ENCODE measurements at places on chromosomes 4 and X. TPM values are rescaled to one million over a fixed set of nuclear protein-coding genes. Genes with fewer than 3 reads are reported as not detected.
A peak's percentile ranks its signal among the peaks of the same experiment; 100 is the strongest.

GRCh38 chrX:108130889-108131288 lies 39.3 kb downstream of the ATG4A start:
- no peaks in the 10 kb centered on the region for H3K4me1 ChIP-seq
- no peaks in the 10 kb centered on the region for H3K36me3 ChIP-seq
- no peaks in the 10 kb centered on the region for H3K27me3 ChIP-seq
- no peak overlapping the region for H3K27ac ChIP-seq
- no peak overlapping the region for H3K4me3 ChIP-seq

DNA sequence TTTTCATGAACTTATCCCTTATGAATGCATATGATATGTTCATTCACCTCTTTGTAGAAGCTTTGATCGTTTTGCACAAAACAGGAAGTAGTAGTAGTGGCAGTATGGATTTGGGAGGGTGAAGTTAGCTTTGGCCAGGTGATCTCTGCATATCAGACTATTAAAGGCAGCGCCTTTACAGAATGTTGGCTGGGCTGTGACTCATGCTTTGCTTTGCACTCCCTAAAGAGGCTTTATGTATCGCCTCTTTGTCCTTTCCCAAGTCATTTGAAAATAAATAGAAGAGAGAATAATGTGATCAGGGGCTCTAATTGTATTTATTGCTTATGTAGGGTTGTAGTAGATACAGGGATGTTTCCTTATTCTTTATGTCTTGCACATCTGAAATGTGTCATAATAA lies 50.4 kb downstream of the SHROOM3 start:
- no peak overlapping the region for H3K4me3 ChIP-seq
- DNase-seq, result no peak
- H3K36me3 ChIP-seq, result peaks cover 9% of the 10 kb centered on the region
- H3K4me1 ChIP-seq, result no peaks in the 10 kb centered on the region
- H3K27me3 ChIP-seq, result no peaks in the 10 kb centered on the region

DNA sequence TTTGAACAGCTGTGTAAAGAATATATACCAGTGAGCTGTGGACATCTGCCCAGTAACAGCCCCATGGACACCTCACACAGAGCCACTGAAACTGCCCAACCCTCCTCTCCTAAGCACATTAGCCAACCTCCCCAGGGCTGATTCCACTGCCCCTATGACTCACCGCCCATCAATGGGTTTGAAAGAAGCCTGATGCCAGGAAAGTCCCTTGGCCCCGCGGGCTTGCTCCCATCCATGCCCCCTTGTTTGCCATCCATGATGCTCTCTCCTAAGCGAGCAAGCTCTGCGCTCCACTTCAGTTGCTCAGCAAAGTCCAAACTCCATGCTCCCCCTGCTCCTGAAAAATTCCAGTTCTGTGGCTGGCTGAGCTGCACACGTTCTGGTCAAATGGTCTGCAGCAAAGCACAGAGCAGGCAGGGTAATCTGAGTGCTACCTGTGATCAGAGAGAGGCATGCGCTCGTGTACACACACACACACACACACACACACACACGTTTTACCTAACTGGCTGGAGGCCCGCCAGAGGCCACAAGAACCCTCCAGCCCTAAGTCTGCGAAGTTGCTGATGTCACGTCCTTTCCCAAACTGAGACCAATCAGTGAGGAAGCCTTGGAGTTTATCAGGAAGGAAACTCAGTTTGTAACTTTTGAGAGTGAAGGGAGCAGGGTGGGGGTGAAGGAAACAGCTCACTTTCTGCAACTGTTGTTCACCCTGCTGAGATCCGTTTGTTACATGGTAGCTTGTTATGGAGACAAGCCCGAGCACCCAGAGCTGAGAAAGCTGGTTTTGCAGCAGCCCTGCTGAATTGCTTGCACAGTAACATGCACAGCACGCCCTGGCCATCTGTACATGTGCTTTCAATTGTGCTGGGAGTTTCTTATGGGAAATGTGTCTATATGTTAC lies at the start of gene ASB9:
Gene ASB9, minus strand, starts transcription at position 466 of the 904 bp plus-strand sequence. Its CDS starts 209 bp downstream, at position 257.
- H3K4me1 ChIP-seq, result peaks cover 7% of the 10 kb centered on the region
- peaks cover 6% of the 10 kb centered on the region for H3K27me3 ChIP-seq
- H3K4me3 ChIP-seq, result no peak within 1 kb of the TSS
- no peak for DNase-seq
- no peaks in the 10 kb centered on the region for H3K36me3 ChIP-seq

DNA sequence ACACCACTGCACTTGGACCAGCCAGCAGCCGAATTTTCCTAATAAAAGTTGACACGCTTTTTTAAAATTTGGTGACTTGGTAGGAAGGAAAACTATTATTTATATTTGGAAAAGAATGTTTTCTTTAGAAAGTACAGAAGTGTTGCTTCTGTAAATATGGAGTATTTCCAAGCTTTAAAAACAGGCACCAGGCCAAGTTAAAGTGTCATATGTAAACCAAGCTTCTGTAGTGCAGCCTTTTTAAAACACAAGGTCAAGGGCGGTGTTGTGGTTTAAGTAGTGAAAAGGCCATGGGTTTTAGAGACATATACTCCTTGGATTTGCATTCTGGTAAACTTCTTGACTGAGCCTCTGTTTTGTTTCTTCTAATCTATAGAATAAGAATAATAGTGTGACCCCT lies 62.7 kb downstream of the TRIM2 start:
- peaks cover 1% of the 10 kb centered on the region for H3K4me1 ChIP-seq
- H3K27ac ChIP-seq, result no peak overlapping the region
- DNase-seq, result no peak
- H3K27me3 ChIP-seq, result no peaks in the 10 kb centered on the region
- no peaks in the 10 kb centered on the region for H3K36me3 ChIP-seq
- H3K4me3 ChIP-seq, result no peak overlapping the region

DNA sequence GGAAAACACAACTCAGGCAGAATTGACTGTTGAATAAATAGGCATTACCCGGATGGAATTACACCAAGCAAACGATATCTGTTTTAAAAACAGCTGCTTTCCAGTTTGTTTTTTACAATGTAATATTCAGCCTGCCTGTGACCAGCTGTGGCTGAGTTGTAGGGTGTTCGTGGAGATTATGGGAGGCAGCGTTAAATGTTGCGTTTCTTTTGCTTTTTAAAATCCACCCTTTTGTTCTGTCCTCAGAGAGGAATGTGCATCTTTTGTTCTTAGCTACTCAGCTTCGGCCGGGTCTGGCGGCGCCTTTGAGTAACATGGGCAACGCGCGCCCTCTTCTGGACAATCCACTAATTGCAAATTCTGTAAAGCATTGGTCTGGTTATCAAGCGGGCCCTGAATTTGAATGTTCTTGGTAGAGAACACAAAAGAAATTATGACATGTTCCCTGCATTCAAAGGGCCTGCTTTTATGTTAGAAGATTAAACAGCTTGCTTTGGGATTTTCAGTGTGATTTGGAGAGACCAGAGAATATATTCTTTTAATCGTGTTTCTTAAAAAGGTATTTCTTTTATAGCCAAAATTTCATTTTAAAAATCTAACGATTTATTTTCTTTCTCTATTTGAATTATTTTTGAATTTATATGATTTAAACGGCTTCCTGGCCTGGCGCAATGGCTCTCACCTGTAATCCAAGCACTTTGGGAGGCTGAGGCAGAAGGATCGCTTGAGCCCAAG lies 76.3 kb upstream of the TRIM2 start:
- no peak overlapping the region for H3K4me3 ChIP-seq
- peak; percentile 88 for DNase-seq
- H3K4me1 ChIP-seq, result peaks cover 15% of the 10 kb centered on the region
- peaks cover 4% of the 10 kb centered on the region for H3K36me3 ChIP-seq

DNA sequence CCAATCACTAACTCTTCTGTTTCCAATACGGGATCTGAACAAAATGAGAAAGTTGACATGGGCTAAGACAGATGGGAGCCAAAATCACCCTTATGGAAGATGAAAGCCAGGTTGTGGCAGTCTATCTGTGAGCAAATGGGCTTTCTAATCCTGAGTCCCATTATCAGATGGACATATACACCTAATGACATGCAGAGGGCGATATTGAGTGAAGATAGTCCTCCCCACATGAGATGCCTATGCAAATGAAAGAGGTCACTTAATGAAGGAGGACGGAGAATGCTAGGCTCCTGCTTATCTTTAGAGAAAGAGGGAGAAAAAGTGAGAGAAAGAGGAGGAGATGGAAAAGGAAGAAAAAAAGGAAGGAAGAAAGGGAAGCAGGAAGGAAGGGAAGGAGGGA lies 547.5 kb downstream of the NLGN4X start:
- no peak for DNase-seq
- no peaks in the 10 kb centered on the region for H3K36me3 ChIP-seq

GRCh38 chrX:125093852-125094251 lies 225.8 kb upstream of the TEX13C start:
- no peak for DNase-seq
- H3K27ac ChIP-seq, result no peak overlapping the region
- no peak overlapping the region for H3K4me3 ChIP-seq
- H3K27me3 ChIP-seq, result no peaks in the 10 kb centered on the region
- H3K4me1 ChIP-seq, result no peaks in the 10 kb centered on the region

DNA sequence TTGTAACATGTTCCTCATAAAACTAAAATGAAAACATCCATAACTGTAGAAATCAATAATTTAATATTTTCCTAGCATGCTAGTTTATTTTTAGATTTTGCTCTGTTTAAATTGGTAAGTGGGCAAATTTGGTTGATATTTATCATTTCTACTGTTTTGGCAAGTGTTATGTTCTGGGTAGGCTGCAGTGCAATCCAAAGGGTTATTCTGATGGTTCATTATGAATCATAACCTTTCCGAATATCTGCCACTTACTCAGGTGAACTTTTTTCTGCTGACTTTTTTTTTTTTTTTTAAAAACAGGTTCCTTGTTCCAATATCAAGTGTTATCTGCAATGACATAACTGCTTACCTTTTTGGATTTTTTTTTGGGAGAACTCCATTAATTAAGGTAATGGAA lies 52.0 kb downstream of the CDS1 start:
- H3K36me3 ChIP-seq, result no peaks in the 10 kb centered on the region
- H3K4me3 ChIP-seq, result no peak overlapping the region
- peaks cover 1% of the 10 kb centered on the region for H3K27me3 ChIP-seq
- H3K4me1 ChIP-seq, result no peaks in the 10 kb centered on the region
- no peak overlapping the region for H3K27ac ChIP-seq

DNA sequence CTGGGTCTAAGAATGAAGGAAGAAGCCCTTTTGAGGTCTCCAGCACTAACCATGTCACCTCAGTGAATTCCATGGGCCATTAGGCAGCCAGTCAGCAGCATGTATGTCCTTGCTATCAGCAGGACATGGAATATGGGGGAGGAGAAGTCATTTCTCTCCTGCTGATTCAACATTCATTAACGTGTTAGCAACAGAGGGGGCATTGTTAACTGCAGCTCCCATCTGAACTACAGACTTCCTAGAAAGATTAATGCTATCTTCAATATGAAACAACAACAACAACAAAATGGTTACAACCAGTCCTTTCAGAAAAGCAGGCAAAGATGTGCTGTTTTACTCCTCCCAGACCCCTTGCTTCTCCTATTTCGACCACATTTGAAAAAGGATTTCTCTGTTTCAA lies 120.4 kb upstream of the SLC34A2 start:
- no peaks in the 10 kb centered on the region for H3K27me3 ChIP-seq
- no peaks in the 10 kb centered on the region for H3K36me3 ChIP-seq
- DNase-seq, result no peak
- no peak overlapping the region for H3K27ac ChIP-seq

- peak overlapping the region; percentile 50 for H3K27ac ChIP-seq
- peaks cover 7% of the 10 kb centered on the region for H3K4me1 ChIP-seq
- H3K27me3 ChIP-seq, result no peaks in the 10 kb centered on the region
- DNase-seq, result no peak
- H3K4me3 ChIP-seq, result peak overlapping the region; percentile 71
These were observed 1.5 kb upstream of the TMA16 start for GRCh38 chr4:163492951-163493504.

DNA sequence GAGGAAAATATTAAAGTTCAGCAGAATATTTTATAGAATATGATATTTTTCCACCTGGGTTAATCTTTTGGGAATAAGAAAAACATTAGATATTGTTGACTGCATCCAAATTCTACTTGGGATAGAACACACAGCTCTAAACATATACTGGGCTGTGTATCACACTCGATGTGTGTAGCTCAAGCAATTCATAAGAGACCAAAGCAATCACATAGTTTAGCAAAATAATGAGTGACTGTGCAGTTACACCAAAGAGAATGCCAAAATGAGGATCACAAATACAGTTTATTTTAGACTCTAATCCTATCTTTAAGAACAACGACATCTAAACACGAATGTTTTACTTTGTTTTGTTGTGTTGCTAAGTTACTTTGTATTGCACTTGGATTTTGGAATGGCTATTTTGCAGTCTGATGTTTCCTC lies 101.2 kb downstream of the CBR4 start:
- H3K27me3 ChIP-seq, result no peaks in the 10 kb centered on the region
- H3K36me3 ChIP-seq, result no peaks in the 10 kb centered on the region
- DNase-seq, result no peak

- peaks cover 7% of the 10 kb centered on the region for H3K4me1 ChIP-seq
- H3K27me3 ChIP-seq, result peaks cover 4% of the 10 kb centered on the region
- peak; percentile 23 for DNase-seq
- H3K4me3 ChIP-seq, result no peak overlapping the region
- peaks cover 5% of the 10 kb centered on the region for H3K36me3 ChIP-seq
- H3K27ac ChIP-seq, result no peak overlapping the region
These were observed 27.6 kb upstream of the GTPBP6 start for GRCh38 chrX:346034-346813.

GRCh38 chr4:101334963-101335572 lies 12.3 kb downstream of the PPP3CA start:
- H3K4me1 ChIP-seq, result no peaks in the 10 kb centered on the region
- H3K4me3 ChIP-seq, result no peak overlapping the region
- H3K36me3 ChIP-seq, result no peaks in the 10 kb centered on the region
- no peaks in the 10 kb centered on the region for H3K27me3 ChIP-seq

GRCh38 chrX:11632732-11633131 lies 33.0 kb downstream of the ARHGAP6 start:
- H3K27ac ChIP-seq, result no peak overlapping the region
- no peak for DNase-seq
- H3K27me3 ChIP-seq, result no peaks in the 10 kb centered on the region
- H3K36me3 ChIP-seq, result no peaks in the 10 kb centered on the region
- no peaks in the 10 kb centered on the region for H3K4me1 ChIP-seq
- no peak overlapping the region for H3K4me3 ChIP-seq

DNA sequence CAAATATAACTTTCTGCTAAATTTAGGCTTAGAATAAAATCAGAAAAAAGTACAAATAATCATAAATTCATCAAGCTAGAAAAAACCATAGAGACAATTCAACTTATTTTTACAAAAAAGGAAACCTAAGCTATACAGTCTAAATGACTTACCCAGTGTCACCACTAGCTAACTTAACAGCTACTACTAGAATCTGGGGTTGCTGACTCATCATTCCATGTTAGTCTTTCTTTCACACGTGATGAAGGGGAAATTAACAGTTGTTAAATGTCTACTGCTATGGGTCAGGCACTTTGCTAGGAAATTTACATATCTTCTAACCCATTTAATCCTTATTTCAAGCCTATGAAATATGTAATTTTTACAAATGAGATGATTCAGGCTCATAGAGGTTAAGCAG lies 349.3 kb upstream of the GALNT7 start:
- H3K27me3 ChIP-seq, result no peaks in the 10 kb centered on the region
- H3K27ac ChIP-seq, result no peak overlapping the region
- H3K4me3 ChIP-seq, result no peak overlapping the region
- H3K36me3 ChIP-seq, result no peaks in the 10 kb centered on the region
- DNase-seq, result no peak

TMEM47 gene
- 2.8 TPM for total RNA-seq

CT45A1 gene
- total RNA-seq, result not detected

SULT1E1 gene
- not detected for total RNA-seq

OTC gene
- total RNA-seq, result not detected

IL21 gene
- total RNA-seq, result not detected

XK gene
- 7.4 TPM for total RNA-seq

KLB gene
- total RNA-seq, result not detected

All from glutamatergic neuron (in vitro differentiated cells).